Motor neuron (in vitro differentiated cells): ENCODE measurements at places on chromosomes 7 and 10.

- no peak for ATAC-seq
These were observed at the start of gene LRIT1 for GRCh38 chr10:84241185-84241790. Gene LRIT1, minus strand, starts transcription at chr10:84241546. Its CDS starts 107 bp downstream, at chr10:84241439.

GRCh38 chr7:19352305-19352695 lies 207.1 kb upstream of the FERD3L start:
- no peak for ATAC-seq

GRCh38 chr7:88759230-88760135 lies at the start of gene ZNF804B:
Gene ZNF804B, plus strand, starts transcription at chr7:88759700. Its CDS starts 277 bp downstream, at chr7:88759977.
- ATAC-seq: peak; percentile 75

- ATAC-seq: no peak
These were observed 82.9 kb upstream of the AFAP1L2 start for GRCh38 chr10:114486938-114487814.

- no peak for ATAC-seq
These were observed 806.0 kb upstream of the SORCS1 start for GRCh38 chr10:107970512-107970911.

DNA sequence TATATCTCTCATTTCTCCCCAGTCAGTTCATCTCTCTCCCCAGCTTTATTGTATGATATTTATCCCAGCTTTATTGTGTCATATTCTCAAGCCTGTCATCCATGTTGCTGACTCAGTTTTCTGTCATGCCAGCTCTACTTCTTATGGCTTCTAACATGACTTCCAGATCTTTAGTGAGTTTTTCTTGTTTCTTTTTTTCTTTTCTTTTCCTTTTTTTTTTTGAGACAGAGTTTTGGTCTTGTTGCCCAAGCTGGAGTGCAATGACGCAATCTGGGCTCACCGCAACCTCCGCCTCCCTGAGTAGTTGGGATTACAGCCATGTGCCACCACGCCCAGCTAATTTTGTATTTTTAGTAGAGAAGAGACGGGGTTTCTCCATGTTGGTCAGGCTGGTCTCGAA lies 28.7 kb upstream of the CALU start:
- ATAC-seq: no peak

GRCh38 chr10:132912713-132913558 lies 29.4 kb downstream of the CFAP46 start:
- ATAC-seq: no peak

GRCh38 chr7:49513911-49514310 lies 259.5 kb upstream of the VWC2 start:
- ATAC-seq: no peak

- no peak for ATAC-seq
These were observed 15.8 kb downstream of the PODXL start for GRCh38 chr7:131540491-131541162.

- ATAC-seq: no peak
These were observed 23.4 kb upstream of the BNIP3 start for GRCh38 chr10:132005147-132005546.

GRCh38 chr10:103021150-103021899 lies 103.2 kb downstream of the CNNM2 start:
- ATAC-seq: no peak

GRCh38 chr10:18293536-18294510 lies 153.6 kb downstream of the CACNB2 start:
- no peak for ATAC-seq

DNA sequence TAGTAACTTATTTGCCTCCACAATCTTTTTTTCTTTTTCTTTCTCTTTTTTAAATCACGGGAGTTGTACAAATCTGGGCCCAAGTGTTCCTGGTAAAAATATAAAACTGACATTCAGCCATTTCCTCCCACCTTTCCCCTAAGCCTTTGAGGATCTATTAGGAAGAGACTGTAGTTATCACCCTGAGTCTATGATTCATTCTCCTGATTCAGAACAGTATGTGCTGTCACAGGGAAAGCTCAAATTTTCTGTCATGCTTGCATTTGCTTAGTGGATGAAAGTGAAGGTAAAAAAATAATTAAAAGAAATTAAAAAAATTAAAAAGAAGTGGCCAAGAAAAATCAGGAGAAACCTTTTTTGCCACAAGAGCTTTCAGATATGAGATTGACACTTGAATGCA lies 71.7 kb downstream of the KIF20B start:
- no peak for ATAC-seq

- ATAC-seq: no peak
These were observed 612.1 kb downstream of the AUTS2 start for GRCh38 chr7:70210200-70210935.

- ATAC-seq: peak; percentile 43
These were observed at the start of gene STAMBPL1 for GRCh38 chr10:88879534-88880281. Gene STAMBPL1, plus strand, starts transcription at chr10:88880245. Its CDS starts 21,464 bp downstream, at chr10:88901709.

DNA sequence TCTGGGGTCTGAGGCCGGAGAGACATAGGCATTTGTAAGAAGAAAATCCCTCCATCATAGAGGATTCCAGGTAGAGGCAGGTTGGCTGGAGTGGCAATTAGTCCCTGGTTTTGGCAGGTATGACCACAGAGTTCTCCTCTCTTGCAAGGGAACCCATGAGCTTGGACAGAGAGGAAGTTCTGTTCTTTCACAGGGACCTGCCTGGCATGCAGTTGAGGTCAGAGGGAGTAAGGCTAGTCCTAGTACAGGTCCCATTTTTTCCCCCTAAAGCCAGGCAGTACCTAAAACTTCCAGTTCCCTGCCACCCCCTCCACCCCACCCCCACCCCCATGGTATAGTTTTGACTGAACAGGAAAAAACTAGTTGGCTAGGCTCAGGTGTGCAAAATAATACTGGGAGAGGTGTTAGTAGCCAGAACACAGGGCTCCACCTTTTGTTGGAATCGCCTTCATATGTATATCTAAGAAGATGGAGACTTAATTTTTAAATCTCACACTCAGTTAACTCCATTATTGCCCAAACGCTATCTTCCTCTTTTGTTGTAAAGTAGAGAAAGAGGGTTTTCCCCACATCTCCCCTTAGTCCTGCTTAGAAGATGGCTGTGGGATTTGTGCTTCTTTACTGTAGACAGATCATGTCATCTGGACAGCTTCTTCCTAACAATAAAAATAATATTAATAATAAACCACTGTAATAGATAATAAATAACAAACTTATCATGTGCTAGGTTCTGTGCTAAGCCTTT lies 188.1 kb downstream of the TCF7L2 start:
- no peak for ATAC-seq

DNA sequence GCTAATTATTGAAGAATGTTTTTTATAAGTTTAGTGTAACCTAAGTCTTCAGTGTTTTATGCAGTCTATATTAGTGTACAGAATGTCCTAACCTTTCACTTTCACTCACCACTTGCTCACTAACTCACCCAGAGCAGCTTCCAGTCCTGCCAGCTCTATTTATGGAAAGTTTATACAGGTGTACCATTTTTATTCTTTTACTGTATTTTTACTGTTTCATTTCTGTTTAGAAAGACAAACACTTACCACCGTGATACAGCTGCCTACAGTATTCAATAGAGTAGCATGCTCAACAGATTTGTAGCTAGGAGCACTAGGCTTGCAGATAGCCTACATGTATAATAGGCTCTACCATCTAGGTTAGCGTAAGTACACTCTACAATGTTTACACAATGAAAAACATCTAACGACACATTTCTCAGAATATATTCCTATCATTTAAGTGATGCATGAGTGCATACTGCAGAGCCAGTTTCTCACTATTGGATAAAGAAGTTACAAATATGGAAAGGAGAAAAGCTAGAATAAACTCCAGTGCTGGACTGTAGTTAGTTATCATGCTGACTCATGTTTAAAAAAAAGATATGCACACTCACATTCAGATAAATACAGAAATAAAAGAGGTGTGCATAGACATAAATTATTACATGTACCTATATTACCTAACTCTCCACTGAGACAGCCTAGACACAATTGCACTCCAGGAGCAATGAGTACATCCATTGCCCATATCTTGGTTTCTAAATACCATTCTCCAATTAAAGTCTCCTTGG lies 30.4 kb downstream of the STEAP1B start:
- no peak for ATAC-seq

DNA sequence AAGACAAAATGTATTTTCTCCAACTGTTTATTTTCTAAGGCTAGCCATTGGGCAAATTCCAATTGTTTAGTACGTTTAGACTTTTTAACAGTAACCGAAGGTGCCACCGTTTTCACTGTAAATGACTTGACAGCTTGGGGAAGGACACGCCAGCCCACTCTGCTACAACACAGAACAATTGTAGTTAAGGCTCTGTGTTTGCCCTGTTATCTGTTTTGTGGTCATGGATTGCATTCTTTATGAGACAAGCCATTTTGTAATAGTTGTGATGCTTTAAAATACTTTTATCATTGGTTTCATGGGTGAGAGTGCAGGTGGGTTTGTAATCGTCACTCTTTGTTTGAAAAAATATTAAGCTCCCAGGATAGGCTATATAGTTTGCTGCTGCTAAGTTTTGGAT lies 6.6 kb upstream of the PITRM1 start:
- ATAC-seq: no peak

DNA sequence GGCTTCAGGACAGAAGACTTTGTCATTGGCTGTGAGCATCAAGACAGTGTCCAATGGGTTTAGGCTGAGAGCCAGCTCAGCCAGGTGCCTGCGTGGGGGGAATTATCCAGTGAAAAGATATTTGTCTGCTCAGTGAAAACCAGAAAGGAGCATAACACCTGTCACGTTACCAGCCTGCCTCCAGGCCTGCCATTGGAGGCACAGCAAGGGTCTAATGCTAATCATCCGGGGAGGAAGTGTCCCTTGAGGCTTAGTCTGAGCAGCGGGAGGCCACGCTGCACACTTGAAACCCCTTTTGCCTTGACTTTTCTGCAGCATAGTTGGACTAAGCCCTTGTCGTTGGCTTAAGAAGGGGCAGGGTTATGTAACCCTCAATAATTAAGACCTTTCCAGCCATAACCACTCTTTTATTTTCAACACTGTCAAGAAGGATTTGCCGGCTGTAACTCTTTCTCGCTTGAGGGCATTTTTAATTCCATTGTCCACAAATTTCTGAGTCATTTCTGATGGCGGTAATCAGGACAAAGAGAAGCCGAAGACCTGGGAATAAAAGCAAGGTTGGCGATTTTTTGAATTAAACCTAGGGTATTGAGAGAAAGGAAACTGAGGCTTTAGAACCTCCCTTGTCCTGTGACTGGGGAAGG lies 639.6 kb upstream of the FOXK1 start:
- ATAC-seq: no peak

GRCh38 chr7:81385370-81385769 lies 384.5 kb downstream of the HGF start:
- no peak for ATAC-seq

- ATAC-seq: no peak
These were observed 4.6 kb downstream of the LANCL2 start for GRCh38 chr7:55369427-55370400.

DNA sequence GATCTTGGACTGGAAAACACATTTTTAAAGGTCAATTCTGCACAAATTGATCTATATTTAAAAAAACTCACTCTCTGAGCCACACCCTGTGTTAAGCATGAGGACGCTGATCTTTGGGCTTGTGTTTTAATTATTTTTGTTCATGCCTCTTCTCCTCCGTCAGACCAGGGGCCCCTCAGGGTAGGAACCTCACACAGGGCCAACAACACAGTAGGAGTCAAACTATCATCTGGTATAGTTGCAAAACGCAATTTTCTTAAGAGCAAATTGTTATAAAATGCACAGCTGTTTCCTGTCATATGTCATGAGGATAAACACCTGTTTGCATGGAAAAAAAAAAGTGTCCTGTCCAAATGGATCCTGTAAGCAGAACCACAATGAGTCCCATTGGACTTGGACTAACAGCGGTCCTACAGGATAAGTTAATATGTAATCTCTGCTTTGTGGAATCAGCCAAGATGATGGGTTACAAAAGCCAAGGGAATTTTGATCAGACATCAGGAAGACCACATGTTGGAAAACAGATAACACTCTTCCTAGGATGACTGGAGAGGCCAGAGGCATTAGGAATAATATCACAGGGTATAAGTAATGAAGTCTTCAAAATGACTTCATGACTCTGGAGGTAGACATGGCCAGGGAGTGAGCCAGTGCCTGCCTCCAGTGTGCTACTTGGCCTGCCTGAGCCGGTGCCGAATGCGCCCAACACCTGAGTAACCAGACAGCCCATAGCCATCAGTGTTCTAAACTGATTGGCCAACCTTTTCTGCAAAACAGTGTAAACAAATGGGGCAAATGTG lies 184.9 kb upstream of the ADCY1 start:
- ATAC-seq: no peak

GRCh38 chr7:105638902-105639495 lies 57.7 kb upstream of the EFCAB10 start:
- ATAC-seq: no peak

DNA sequence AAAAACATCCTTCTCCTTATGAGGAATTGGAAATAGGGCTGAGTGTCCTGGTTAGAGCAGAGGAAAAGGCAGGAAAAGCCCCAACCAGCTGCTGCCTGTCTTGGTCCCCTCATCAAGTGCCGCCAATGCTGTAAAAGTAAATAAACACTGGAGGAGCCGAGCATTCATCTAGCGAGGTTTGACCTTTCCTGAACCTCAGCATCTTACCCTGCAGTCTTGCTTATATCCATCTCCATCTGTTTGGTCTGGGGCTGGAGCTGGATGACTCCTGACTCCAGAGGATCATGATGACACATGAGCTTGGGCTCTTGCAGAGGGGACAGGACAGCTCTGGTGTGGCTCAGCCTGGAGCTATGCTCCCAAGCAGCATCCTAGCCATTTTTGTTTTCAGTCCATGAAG lies 501.1 kb downstream of the TNS3 start:
- ATAC-seq: peak; percentile 77

DNA sequence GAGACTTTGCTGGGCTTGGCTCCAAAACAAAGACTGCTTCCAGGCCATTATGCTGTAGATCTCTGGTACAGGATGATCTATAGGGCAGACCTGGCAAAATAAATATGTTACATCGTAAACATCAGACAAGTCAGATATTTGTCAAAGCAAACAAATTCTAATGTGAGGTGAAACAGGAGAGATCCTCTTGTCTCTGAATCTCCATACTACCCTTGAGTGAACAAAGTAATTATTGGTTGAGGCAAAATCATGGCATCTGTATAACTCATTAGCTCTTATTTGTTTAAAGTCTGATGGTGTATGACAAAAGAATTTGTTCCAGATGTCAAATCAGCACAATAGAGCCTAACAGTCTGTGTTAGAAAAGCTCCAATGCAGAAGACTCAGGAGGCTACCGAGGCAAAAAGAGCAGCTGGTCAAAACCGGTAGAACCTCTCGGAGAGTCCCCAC lies 1291.5 kb downstream of the TYW1 start:
- ATAC-seq: peak; percentile 80

DNA sequence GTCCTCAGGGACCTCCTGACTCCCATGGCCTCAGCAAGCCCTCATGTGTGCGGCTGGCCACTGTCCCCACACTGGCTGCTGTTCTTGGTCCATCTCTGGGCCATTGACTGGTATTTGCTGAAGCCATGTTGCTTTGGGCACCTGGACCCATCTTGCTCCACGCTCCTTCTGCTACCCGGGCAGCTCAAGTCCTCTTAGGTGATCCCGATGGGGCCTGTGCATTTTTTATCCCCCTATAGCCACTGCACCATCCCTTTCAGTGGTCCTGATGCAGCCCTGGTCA lies 16.7 kb downstream of the RAMP3 start:
- ATAC-seq: no peak

- ATAC-seq: no peak
These were observed 1.5 kb downstream of the SRI start for GRCh38 chr7:88218429-88218745.
